Iris pigment epithelial cell (primary cell): ENCODE measurements at places on chromosomes 11 and 22.

DNA sequence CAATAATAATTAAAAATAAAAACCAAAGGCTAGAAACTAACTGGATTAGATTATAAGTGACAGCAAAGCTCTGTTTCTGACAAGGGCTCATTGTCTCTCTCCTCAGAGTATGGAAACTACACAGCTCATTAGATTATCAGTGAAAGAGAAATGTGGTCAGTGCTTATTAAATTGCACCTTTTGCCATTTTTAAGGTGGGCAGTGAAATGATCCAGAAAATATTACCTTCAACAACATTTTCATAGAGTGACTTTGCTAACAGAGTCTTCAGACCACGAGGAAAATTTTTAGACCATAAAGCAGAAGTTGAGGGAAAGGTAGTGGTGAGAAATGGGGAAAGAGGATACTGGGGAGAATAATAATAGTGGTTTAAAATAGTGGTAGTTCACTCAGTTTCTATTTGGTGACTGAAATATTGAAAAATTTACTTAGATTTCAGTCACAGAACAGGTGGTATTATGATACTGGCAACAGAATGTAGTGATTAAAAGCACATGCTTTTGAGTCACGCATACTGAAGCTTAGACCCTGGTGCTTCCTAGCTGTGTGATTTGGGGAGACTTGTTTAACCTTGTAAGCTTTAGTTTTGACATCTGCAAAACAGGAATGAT lies 684.0 kb upstream of the CCDC90B start:
- no peak for DNase-seq

DNA sequence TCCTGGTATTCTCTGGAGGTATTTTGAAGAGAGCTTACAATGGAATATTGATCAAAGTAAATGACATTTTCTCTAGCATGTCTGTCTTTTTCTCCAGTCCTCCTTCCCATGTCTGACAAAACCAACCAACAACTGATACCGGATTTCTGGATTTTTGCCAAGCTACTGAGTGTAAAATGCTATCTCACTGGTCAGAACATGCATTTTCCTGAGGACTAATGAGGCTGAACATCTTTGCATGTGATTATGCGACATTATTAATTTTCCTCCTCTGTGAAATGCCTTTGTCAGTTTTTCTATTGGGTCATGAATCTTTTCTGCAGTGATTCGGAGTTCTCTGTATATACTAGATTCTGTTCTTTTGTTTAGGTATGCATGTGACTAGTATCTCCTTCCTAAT lies 51.4 kb downstream of the CDON start:
- no peak for DNase-seq

DNA sequence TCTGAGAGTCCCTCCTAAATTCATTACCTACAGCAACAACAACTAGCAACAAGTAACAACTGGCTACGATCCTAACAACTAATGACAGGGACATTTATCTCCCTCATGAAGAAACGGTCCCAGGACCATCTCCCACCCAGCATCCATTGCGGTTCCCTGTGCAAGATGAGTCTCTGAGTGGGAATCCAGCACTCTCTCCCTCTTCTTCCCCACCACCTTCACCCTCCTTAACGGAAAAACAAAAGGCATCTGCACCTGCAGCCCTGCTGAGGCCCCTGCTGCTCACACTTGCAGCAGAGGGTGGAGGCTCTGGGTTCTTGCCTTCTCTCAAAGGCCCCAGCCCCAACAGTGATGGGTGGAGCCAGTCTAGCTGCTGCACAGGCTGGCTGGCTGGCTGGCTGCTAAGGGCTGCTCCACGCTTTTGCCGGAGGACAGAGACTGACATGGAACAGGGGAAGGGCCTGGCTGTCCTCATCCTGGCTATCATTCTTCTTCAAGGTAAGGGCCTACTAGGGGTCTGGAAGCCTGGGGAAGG lies at the start of gene CD3G:
Gene CD3G (plus strand): TSS at position 364 of the 535 bp plus-strand sequence. CDS start 80 bp downstream, at position 444.
- DNase-seq, result no peak

DNA sequence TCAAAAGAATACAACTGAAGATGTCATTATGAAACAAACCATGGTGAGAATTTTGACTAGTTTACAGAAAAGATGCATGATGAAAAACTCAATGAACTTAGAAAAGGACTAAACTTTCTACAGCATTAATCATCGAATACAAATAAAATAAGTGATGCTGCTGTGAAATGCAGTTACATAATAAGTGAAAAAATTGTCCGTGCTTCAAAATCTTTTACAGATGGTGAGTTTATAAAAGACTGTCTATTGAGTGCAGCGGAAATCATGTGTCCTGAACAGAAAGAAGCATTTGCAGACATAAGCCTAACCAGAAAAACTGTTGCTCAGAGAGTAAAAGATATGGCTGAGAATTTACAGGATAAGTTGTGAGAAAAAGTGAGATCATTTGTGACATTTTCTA lies 33.8 kb downstream of the NEAT1 start:
- no peak for DNase-seq

- DNase-seq, result no peak
Observed at GRCh38 chr22:43516996-43517635, 105.3 kb downstream of the MPPED1 start.

DNA sequence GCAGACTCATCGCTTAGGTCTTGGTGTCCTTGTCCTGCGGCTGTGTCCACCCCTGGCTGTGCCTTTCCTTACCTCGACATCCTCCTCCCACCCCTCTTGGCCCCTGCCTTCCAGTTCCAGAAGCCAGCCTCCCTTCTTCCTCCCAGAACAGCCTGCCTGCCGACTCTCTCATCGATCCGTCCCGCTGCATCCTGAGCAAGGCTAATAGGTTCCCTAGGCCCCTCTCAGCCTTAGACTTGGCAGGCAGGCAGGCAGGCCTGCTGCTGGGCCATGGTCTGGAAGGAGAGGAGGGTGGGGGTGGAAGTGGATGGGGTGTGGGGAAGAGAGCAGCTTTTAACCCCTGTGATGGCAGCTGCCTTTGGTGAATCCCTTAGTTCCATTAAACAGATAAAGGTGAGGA lies 196.7 kb upstream of the TBCEL start:
- no peak for DNase-seq

GRCh38 chr11:84313830-84314359 lies 1027.7 kb upstream of the CCDC90B start:
- no peak for DNase-seq

GRCh38 chr11:69644962-69645675 lies 4.2 kb downstream of the CCND1 start:
- DNase-seq, result no peak

- no peak for DNase-seq
Observed at GRCh38 chr11:72553706-72554105, 119.4 kb upstream of the CLPB start.

DNA sequence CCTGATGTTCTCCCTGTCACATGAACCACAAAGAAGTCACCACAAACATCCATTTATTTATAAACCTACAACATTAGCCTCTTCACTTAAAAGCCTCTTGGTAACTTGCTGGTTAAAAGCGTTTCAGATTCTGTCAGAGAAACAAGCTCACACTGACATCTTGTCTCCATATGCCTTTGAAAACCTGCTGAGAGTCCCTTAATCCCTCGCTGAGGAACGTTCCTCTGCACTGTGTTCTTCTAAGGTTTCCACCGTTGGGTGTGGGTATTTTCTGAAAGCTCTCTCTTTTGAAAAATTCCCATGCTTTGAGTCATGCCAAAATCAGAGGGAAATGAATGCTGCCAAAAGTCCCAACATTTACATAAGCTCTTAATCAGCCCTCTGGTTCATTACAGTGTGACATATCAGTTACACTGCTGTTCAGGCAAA lies 149.8 kb downstream of the CCDC34 start:
- DNase-seq, result peak; percentile 89

- DNase-seq, result no peak
Observed at GRCh38 chr11:34190192-34191139, 85.0 kb downstream of the NAT10 start.

DNA sequence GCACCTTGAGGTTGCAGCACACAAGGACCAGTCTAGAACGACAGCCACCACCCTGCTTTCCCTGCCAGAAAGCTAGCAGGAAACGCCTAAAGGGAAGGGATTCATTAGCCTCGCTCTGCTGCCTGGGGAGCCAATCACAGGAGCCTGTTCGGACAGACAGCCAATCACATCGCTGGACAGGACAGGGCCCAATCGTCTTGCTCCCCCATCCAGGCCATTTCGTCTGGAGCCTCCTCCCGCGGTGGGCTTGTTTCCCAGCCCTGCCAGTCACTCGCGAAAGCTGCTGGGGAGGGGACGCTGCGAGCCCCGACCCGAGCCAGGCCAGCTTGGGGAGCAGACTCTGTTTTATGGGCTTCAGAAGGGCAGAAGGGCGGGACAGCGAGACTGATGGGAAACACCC lies 79.8 kb upstream of the NCAM1 start:
- peak; percentile 76 for DNase-seq

DNA sequence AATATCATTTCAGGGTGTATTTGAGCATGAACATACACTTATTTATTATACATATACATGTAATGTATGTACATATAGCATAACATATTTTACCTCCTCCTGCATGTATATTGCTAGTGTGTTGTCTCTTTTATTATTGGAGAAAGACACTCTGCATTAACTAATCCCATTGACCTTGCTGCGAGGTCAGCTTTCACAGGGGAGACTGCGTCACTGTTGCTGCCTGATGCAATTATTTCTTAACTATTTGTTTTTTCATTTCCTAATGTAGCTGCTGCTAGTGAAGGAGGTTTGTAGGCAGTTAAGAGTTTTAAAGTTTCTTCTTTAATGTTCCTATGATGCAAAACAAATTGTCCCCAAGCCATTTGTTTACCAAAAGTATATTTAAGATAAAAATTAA lies 185.4 kb upstream of the CNTN5 start:
- no peak for DNase-seq

- peak; percentile 100 for DNase-seq
Observed at GRCh38 chr11:109960831-109961230, 132.4 kb upstream of the ZC3H12C start.

GRCh38 chr11:94281324-94281723 lies 23.1 kb upstream of the IZUMO1R start:
- no peak for DNase-seq

GRCh38 chr11:102254047-102254446 lies 63.2 kb upstream of the BIRC3 start:
- no peak for DNase-seq

- no peak for DNase-seq
Observed at GRCh38 chr22:40727070-40727963, 48.0 kb downstream of the MCHR1 start.

- DNase-seq, result no peak
Observed at GRCh38 chr11:68461575-68461917, 994 bp downstream of the PPP6R3 start.

- DNase-seq, result peak; percentile 26
Observed at GRCh38 chr11:17650127-17650911, 69.1 kb upstream of the MYOD1 start.

DNA sequence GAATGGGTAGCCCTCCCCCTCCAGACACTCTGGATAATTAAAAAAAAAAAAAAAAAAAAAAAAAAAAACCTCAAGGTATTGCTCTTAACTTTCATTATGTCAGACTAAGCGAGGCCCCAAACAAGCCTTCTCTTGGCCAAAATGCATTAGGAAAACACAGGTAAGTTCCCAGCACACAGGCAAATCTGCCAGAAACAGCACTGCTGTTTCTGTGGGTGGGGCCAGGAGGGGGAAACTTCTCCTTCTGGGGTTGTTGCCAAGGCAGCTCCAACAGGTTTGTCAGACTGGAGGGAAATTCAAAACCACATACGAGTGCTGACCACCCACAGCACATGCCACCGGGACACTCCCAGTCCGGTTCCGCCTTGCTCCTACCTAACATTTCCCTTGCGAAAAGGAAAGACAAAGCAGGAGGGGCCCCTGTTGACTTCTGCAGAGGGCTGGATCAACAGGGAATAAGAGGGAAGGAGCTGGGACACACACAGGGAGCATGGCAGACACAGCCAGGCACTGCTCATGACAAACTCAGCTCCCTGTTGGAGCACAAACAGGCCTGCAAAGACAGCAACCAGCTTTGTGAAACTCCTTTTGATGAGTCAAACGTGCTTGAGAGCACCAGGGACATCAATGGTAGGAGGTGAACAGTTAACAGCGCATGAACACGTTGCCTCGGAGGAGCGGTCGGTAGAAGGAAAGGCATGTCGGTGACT lies 55.0 kb downstream of the MYH9 start:
- peak; percentile 92 for DNase-seq

- DNase-seq, result no peak
Observed at GRCh38 chr11:2271077-2271326, 614 bp upstream of the ASCL2 start.

DNA sequence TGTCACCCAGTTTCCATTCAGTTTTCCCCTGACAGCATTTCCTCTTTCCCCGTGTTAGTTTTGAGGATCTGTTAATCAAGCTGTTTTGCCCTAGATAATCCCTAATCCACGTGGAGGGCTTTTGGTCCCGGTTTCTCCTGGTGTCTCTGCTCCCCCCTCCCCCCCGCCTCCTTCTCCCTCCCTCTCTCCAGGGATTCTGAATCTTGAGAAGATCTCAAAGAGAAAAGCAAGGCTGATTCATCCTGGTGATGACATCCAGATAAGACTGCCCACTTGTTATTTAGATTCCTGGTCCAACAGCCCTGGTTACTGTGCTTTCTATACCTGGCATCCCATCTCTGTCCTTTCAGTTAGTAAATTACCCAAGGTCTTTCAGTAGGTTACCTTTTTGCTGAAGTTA lies 59.4 kb downstream of the KCNA4 start:
- DNase-seq, result no peak

DNA sequence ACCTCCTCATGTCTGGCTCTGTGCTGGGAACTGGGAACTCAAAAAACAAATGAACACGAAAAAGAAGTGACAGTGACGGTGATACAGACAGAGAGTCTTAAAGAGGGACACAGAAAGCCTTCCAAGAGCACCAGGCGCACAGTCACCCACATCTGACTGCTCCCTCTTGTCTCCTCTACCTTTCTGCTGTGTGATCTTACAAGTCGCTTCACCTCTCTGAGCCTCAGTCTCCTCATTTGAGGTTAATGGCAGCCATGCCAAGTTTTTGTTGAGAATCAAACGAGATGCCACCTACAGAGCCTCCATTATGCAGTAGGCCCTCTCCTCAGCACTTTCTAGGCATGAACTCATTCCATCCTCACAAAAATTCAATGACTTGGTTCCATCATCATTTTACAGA lies 3.7 kb downstream of the LRRC32 start:
- no peak for DNase-seq

DNA sequence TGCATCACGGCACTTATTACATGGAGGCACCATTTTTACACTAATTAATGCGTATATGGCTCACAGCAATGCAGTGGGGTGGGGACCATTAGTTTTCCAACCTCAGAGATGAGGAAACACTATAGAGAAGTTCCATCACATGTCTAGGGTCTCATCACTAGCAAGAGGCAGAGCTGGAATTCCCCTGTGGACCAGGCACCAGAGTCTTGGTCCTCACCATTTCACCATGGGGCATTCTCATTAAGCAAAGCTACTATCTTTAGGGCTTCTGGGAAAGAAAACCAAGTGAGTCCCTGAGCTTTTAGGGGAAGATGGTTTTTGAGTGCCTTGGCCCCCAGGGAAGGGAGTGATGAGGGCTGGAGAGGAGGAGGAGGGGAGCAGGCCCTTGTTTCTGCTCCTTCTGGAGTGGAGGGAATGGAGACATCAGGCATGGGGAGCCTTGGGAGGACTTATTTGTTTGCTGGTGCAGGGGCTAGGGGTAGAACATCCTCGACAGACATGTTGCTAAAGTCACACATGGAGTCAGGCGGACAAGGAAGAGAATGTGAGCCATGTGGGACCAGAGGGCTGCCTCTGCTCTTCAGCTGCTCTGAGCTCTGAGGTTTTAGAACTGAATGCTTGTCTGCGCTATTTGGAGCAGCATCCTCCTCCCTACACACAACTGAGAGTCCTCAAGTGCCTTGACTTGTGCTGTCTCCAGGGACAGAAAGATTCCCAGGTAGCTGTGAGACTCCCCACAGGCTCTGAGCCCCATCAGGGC lies 40.3 kb upstream of the ZBED5 start:
- no peak for DNase-seq

GRCh38 chr11:2483426-2483825 lies 38.6 kb downstream of the KCNQ1 start:
- no peak for DNase-seq

- DNase-seq, result no peak
Observed at GRCh38 chr22:47163856-47164513, 401.5 kb downstream of the TBC1D22A start.
